Osteocyte (in vitro differentiated cells): ENCODE measurements at places on chromosomes 3 and 15. TPM values are rescaled to one million over a fixed set of nuclear protein-coding genes. Genes with fewer than 3 reads are reported as not detected.

GRCh38 chr15:39573287-39573686 is 7.6 kb upstream of the THBS1 start:
- DNase-seq = no peak

C3orf70 gene
- total RNA-seq = 4.8 and 5.0 TPM in 2 replicates

CLDN1 gene
- 41.4 and 43.8 TPM in 2 replicates for total RNA-seq

SLC27A2 gene
- total RNA-seq = not detected in 2 replicates

ACTC1 gene
- total RNA-seq = 3.8 and 4.0 TPM in 2 replicates

- DNase-seq = peak; percentile 70
Observed at GRCh38 chr15:82021992-82022391, 23.8 kb downstream of the MEX3B start.

DNA sequence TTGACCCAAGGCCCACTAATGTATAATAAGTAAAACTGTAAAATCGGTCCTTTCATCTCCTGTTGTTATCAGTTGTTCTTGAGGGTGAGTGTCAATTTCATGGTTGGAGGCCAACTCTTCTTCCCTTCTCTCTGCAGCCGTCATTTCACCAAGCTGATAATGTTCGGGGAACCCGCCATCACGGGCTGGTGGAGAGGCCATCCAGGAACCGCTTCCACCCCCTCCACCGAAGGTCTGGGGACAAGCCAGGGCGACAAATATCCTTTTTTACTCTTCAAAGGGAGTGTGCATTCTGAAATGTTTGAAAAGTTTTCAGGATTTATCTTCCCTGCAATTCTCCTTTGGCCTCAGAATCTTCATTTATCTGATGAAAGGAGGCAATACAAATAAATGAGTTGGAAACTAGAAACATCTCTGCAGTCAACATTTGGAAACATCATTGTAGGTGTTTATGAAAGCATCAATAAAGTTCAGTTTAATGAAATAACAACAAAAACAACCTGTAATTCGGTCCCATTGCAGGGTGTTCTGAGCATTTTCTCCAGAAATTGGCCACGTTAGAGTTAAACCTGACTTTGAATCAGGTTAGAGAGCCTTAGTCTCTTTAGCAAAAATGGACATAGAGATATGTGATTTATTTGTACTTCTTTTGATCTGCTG is 63.9 kb downstream of the CRTC3 start:
- DNase-seq = no peak

RPP14 gene
- total RNA-seq = 14.2 and 17.9 TPM in 2 replicates

EIF2A gene
- 66.5 and 67.7 TPM in 2 replicates for total RNA-seq

EPHB3 gene
- 10.6 and 11.4 TPM in 2 replicates for total RNA-seq

DNA sequence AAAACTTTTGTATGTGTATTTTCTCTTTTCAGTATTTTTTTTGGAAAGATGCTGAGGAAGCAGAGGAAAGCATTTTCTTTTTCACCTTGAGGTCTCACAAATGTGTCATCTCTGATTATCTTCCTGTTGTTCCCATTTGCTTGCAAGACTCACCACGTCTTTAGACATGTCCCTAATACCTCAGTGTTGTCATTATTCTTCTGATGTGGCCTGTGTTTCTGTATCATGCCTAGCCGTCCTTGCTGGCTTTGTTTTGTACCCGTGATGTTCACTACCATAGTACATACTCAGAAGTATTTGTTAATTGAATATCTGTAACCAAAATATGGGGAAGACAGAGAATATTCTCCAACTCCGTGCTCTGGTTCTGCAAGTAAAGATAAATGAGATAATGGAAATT is 5.0 kb upstream of the P2RY14 start:
- no peak for DNase-seq

DNA sequence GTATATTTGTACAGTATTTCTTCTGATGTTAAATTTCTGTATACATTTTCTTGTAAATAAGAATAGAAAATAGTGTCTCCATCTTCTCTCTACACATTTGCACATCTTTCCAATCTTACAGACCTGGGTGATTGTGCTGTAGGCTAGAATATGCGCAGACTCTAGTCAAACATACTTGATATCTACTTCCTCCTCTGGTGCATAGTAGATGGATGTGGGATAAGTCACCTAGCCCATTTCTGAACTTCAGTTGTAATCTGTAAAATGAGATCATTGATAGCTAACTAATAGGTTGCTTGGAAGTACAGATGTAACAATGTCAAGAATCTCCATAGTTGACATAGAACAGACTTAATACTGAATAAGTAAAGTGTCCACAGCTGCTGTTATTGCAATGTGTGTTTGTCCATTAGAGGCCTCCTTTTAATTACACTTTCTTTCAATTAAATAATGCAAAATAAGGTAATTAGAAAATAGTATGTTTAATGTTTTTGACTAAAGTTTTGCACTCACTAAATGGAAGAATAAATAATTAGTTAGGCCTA is 46.7 kb downstream of the ALCAM start:
- no peak for DNase-seq

GRCh38 chr15:74826364-74826819 is at the start of gene CPLX3:
CPLX3 (plus strand) TSS chr15:74826627; CDS start chr15:74826704, 77 bp downstream.
- DNase-seq = no peak

DNA sequence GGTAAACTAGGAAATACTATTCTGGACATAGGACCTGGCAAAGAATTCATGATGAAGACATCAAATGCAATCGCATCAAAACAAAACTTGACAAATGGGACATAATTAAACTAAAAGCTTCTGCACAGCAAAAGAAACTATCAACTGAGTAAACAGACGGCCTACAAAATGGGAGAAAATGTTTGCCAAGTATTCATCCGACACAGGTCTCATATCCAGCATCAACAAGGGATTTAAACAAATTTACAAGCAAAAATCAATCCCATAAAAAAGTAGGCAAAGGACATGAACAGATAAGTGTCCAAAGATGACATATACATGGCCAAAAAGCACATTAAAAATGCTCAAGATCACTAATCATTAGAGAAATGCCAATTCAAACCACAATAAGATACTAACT is 1088.9 kb downstream of the NAALADL2 start:
- DNase-seq = no peak

DNA sequence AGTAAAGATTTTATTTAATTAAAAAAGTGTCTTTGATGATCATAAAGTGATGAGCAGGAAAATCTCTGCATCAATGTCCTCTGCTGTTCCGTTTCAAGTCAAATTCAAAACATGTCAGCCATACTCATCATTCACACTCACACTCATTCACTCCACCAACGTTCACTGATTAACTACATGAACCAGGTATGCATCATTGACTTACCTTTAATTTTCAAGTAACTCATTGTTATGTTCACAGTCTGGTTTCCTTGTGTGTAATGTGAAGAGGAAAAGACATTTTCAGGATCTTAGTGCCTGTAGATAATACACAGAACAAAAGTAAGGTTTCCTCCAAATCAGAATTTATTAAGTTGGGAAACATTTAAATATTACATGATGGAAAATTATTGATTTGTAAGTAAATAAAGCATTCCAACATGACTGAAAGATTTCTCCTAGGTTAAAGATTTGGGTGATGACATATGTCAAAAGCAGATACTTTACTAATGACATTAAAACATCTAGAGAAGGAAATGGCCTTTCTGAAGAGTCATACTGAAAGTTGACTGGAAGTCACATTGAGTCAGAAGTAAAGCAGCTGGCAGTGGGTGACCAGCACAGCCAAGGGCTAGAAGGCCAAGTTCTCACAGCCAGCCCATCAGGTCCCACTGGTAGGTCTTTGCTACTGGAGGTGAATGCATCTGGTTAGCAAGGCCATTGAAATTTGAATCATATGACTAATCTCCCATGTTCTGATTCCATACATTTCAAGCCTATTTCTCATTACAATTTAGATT is 251.9 kb downstream of the CDIN1 start:
- no peak for DNase-seq

GRCh38 chr15:89196994-89197393 is 24.4 kb downstream of the RLBP1 start:
- DNase-seq = no peak

DNA sequence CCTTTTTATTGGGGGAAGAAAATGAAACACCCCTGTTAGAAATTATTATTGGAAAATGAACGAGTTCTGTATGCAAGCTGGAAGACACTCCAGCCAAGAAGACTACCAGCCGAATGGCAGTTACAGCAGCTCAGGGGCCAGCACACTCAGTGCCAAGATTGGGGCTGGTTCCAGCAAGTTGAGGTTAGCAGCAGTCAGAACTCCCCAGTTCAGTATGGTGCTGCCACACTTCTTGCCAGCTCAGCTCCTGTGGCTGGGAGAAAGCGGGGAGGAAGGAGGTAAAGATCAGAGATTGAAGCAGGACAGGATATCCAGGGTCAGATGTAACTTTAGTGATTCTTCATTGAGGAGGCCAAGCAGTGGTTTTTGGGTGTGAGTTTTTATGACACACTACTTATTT is 280.2 kb upstream of the NR2E3 start:
- no peak for DNase-seq

GRCh38 chr3:110494728-110495127 is 576.9 kb upstream of the NECTIN3 start:
- no peak for DNase-seq

NME9 gene
- total RNA-seq = not detected in 2 replicates

IQGAP1 gene
- 178 TPM in 2 replicates for total RNA-seq

DNA sequence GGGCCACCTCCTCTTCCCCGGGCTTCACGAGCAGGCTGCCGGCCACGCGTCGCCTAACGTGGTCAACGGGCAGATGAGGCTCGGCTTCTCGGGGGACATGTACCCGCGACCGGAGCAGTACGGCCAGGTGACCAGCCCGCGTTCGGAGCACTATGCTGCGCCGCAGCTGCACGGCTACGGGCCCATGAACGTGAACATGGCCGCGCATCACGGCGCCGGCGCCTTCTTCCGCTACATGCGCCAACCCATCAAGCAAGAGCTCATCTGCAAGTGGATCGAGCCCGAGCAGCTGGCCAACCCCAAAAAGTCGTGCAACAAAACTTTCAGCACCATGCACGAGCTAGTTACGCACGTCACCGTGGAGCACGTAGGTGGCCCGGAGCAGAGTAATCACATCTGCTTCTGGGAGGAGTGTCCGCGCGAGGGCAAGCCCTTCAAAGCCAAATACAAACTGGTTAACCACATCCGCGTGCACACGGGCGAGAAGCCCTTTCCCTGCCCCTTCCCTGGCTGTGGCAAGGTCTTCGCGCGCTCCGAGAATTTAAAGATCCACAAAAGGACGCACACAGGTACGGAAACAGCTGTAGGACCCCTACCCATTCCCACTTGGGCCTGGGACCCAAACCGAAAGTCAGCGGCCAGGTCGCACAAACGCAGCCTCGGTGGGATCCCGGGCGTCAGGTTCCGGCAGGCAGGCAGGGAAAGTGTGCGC is 1.5 kb downstream of the ZIC1 start:
- no peak for DNase-seq

DNA sequence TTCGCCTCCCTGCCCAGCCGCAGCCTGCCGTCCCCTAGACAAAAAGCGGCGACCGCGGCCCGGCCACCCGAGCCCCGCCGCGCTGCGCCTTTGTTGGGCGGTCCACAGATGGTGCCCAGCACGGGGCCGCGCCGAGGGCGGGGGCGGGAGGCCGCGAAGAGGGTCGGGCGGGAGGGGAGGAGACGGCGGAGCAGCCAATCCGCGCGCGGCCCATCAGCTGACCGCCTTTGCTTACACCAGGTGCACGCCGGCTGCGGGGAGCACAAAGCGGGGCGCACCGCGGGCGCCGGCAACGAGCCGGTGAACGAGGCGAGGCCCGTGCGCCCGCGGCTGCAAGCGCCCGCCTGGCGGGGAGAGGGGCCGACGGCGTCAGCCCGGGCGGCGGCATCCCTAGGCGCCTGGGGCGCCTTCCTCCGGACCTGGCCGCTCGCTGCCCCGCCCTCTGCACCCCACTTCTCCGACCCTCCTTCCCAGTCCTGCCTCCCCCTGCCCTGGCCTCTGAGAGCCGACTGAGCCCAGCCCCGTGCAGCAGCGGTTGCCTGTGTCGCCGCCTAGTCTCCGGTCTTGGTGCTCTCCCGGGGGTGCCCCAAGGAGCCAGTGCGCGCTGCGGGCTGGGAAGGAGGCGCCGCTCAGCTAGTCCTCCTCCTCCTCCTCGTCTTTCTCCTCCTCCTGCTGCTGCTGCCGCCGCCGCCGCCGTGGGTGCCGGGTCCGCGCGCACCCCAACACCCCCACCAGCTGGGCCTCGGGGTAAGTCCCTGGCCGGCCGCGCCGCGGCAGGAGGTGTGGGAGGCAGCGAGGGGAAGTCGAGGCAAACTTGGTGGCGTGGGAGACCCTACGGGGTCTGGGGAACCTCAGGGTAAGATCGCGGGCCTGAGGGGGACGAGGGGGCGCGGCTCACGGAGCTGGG is at the start of gene LRRN1:
Gene LRRN1 (plus strand): TSS at position 259 of the 907 bp plus-strand sequence. CDS start 45,211 bp downstream, outside the sequence.
- peak; percentile 84 for DNase-seq

GRCh38 chr15:58932710-58933280 is 684 bp downstream of the SLTM start:
- DNase-seq = peak; percentile 88

SYNPR gene
- not detected in 2 replicates for total RNA-seq

DNA sequence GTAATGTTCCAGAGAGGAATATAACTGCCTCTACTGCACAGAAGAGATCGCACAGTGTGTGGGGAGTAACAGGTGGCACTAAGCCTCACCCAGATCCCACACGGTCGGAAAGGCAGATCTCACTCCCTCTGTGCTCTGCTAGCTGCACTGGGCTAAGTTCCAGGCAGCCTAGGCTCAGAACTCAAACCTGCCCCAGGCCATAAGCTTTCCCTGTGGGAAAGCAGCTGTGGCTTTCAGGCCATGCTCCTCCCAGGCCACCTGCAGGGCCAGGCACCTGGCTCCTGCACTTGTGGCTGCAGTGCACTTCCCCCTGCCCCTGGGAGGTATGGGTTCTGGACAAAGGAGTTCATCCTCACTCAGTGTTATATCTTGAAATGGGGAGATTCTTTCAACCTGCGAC is 27.5 kb downstream of the PCCB start:
- no peak for DNase-seq

- DNase-seq = no peak
Observed at GRCh38 chr15:74277242-74277810, 41.2 kb downstream of the CCDC33 start.

GRCh38 chr3:5499404-5499803 is 311.9 kb downstream of the EDEM1 start:
- DNase-seq = no peak

DNA sequence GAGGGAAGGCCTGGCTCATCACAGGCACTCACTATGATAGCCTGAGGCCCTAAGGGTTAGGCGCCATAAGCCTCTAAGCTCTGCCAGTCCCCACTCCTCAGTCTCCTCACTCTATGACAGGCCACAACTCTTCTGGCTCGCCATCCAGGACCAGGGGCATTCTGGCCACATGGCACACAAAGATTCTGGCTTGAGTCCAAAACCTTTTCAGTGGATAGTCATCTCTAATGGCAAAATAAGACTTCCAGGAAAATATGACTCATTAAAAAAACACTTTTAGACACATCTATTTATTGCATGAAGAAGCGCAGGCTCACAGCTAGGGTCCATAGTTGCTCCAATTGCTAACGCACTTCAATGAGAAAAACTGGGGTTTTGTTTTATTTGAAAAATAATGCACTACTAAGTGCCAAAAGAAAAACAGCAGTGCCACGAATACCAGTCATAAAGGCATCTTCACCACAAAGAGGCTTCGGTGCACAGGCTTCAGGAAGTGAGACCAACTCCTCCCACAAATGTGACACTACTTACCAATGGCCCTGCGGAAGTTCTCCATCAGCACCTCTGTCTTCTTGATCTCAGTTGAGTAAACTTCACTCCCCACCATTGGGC is 11.1 kb downstream of the RUVBL1 start:
- no peak for DNase-seq
